ENCODE measurements at places on chromosomes 13 and 19. TPM values are rescaled to one million over a fixed set of nuclear protein-coding genes. Genes with fewer than 3 reads are reported as not detected.

DNA sequence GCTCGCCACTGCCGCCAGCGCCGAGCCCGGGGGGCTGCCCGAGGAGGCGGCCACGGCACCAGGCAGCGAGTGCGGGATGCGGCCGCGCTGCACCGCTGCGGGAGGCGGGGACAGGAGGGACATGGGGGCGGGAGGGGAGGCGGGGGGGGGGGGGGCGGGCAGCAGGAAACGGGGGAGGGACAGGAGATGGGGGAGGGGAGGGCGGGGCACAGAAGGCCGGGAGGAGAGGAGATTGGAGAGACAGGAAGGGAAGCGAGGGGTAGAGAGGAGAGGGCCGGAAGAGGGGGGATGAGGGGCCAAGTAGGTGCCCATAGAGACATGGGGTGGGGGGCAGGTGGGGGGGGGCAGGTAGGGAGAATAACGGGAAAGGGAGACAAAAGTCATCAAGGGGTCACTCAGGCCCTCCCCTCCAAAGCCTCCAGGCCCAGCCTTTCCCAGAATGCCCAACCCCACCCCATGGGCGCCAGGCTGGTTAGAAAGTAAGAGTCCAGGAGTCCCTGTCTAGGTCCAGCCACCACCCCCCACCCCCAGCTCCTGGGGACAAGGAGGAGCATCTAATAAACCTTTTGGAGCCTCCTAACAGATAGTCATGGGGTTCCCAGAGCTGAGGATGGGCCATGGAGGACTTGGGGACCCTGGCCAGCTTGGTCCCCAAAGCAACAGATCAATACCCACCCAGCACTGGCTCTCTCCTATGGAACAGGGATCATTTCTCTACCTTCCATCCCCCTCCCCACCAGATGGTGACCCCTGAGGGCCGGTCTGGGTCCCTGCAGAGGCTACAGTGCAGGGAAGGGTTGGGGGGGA, 9.5 kb downstream of the NR2F6 start:
- no peak for DNase-seq

GRCh38 chr19:4370418-4371041, 27.2 kb downstream of the MPND start:
- no peak for DNase-seq

GRCh38 chr19:24048261-24048660, 38.7 kb upstream of the ZNF254 start:
- DNase-seq, result no peak

GRCh38 chr19:47598407-47599349, 10.3 kb upstream of the BICRA start:
- no peak for DNase-seq

GRCh38 chr19:45952341-45952685, 21.4 kb downstream of the NOVA2 start:
- no peak for DNase-seq

DNA sequence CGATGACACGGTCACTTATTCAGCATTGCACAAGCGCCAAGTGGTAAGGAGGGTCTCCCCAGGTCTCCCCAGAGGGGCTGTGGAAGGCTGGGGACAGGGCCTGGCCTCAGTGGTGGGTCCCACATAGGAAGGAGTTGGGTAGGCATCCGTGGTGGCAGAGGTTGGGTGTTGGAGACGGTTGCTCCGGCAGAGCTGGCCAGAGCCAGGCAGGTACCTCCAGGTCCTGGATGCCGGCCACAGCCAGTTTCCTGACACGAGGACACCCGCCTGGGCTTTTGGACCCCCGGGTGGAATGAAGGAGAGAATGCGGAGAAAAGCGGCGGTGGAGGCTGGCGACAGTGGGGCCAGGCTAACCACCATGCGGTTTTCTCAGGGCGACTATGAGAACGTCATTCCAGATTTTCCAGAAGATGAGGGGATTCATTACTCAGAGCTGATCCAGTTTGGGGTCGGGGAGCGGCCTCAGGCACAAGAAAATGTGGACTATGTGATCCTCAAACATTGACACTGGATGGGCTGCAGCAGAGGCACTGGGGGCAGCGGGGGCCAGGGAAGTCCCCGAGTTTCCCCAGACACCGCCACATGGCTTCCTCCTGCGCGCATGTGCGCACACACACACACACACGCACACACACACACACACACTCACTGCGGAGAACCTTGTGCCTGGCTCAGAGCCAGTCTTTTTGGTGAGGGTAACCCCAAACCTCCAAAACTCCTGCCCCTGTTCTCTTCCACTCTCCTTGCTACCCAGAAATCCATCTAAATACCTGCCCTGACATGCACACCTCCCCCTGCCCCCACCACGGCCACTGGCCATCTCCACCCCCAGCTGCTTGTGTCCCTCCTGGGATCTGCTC, 1.3 kb upstream of the FFAR1 start:
- peak; percentile 81 for DNase-seq

- DNase-seq, result no peak
Observed at GRCh38 chr13:111850458-111850857, 216.5 kb upstream of the SOX1 start.

DNA sequence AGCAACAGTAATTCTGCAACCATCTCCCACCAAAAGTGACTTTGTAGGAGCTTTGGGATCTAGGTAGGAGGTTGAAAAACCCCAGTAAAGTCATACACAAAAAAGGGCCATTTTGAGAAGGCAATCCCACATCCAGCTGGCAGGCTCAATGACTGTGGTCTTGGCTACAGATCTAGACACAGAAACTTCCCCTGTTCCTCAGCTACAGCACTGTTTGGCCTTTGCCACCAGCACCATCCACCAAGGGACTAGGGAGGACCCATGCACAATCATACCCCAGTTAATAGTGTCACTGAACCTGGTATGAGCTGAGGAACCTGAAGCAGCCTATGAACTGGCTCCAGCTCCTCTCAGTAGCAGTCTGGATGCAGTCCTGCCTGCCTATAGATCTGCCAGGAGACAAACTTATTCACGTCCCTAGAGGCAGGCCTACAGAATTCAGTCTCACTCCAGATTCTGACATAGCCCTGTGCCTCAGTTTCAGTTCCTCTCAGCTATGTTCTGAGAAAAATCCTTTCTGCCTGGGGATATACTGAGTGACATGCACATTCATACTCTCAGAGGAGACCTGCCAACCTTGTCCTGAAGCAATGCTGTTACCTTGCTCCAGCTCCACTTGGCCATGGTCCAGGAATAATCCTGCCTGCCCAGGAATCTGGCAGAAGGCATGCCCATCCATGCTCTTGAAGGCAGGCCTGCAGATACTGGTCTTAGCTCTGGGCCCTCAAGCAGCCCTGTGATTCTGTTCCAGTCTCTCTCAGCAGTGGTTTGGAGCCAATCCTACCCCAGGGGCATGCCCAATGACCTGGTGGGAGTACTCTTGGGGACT, 2048.3 kb upstream of the PCDH20 start:
- no peak for DNase-seq

- DNase-seq, result no peak
Observed at GRCh38 chr19:44435441-44435840, 12.8 kb downstream of the ZNF229 start.

GRCh38 chr19:31271306-31271911, 77.8 kb downstream of the TSHZ3 start:
- no peak for DNase-seq

- no peak for DNase-seq
Observed at GRCh38 chr13:111595791-111596190, 275.3 kb downstream of the TEX29 start.

DNA sequence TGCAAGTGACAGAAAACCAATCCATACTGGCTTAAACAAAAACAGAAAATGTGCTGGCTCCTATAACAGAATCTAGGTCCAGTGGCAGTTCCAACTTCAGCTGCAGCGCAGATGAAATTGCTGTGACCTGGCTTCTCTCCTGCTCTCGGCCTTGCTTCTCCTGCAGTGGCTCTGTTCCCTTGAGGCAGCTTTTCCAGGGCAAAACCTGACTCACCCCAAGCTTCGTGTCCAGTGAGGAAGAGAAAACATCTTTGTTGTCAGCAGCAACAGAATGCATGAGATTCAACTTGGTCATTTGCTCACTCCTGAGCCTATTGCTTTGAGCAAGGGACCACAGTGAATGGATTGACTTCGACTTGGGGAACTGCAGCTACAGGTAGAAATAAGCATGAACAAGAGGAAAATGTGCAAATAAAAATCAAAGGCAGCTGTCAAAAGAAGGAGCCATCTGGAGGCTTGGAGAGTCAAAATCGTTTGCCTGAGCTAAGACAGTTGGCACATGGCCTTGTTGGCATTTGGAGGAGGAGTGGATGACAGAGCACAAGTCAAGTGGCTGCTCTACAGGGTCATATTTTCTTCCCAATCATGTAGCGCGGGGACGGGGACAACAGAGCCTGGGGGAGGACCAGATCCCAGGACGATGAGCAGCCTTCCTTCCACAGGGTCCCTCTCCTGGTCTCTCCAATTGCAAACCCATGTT, 523.4 kb downstream of the FGF9 start:
- DNase-seq, result no peak

GRCh38 chr19:44635581-44636438, 7.9 kb upstream of the PVR start:
- no peak for DNase-seq

DAND5 gene
- total RNA-seq, result not detected

MBD3L3 gene
- total RNA-seq, result not detected

RXFP2 gene
- total RNA-seq, result not detected

SNRPA gene
- total RNA-seq, result 53.2 TPM

ZNF799 gene
- 1.7 TPM for total RNA-seq

CYP4F8 gene
- not detected for total RNA-seq
